Activated B cell treated with CpG ODN at 0.5 μM for 24 hours (primary cell): ENCODE measurements at places on chromosomes 3 and 15. TPM values are rescaled to one million over a fixed set of nuclear protein-coding genes. Genes with fewer than 3 reads are reported as not detected.
A peak's percentile ranks its signal among the peaks of the same experiment; 100 is the strongest.

DNA sequence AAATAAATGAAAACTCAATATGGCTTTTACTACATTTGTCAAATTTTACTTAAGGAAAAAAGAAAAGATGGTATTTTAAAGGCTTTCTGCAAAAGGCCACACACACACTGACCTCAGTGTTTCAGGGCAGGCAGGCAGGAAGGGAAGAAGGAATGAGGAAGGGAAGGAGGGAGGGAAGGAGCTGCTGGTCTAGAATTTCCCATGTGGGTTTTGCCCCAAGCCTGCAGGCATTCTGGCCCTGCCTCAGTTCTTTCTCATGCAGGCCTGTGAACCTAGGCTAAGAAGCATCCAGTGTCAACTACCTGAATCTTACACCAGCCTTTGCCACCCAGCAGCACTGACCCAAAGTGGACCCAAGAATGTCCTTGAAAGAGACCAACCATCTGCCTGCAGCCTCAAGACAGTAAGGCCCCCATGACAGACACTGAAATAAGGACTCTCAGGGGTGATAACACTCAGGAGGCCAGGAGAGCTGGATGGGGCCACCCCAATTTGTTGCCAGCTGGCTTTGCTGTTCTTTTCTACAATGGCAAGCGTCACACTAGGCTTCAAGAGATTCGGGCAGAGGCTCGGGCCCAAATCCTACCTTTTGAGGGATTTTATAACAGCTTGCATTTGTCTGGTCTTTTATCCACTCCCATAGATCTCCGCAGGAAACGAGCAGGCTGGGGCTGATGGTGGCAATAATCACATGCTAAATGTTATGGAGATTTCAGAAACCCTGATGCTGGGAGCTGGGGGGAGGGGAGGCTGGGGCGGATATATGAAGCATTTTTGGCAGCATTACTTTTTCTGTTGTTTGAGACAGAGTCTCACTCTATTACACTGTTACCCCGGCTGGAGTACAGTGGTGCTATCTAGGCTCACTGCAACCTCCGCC is 51.4 kb downstream of the XXYLT1 start:
- DNase-seq: no peak

- no peak for DNase-seq
Observed at GRCh38 chr3:11136116-11136515, 18.2 kb upstream of the HRH1 start.

DNA sequence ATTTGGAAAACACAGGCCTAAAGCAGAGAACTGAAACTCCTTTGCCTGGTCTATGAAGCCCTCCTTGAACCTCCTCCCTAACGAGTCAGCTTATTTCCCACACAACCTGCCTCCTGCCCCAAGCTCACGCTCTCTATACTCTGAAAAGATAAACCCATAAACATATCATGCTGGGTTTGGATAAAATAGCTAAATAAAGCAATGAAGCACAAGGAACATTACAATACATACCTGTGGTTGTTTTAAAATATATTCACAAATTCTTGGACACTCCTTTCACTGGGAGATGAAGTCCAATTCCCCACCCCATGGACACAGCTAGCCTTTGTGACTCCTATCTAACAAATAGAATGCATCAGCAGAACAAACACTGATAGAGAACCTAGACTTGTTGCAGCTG is 98.2 kb downstream of the PLCH1 start:
- no peak for DNase-seq

GRCh38 chr3:181581656-181582055 is 130.1 kb upstream of the SOX2 start:
- no peak for DNase-seq

- no peak for DNase-seq
Observed at GRCh38 chr3:178593786-178594185, 57.5 kb downstream of the KCNMB2 start.

- no peak for DNase-seq
Observed at GRCh38 chr3:10437995-10438901, 67.1 kb downstream of the ATP2B2 start.

Gene CGNL1
- total RNA-seq: 0.11 and 0.15 TPM in 2 replicates

GRCh38 chr3:159455741-159456181 is 532.9 kb upstream of the IL12A start:
- no peak for DNase-seq

DNA sequence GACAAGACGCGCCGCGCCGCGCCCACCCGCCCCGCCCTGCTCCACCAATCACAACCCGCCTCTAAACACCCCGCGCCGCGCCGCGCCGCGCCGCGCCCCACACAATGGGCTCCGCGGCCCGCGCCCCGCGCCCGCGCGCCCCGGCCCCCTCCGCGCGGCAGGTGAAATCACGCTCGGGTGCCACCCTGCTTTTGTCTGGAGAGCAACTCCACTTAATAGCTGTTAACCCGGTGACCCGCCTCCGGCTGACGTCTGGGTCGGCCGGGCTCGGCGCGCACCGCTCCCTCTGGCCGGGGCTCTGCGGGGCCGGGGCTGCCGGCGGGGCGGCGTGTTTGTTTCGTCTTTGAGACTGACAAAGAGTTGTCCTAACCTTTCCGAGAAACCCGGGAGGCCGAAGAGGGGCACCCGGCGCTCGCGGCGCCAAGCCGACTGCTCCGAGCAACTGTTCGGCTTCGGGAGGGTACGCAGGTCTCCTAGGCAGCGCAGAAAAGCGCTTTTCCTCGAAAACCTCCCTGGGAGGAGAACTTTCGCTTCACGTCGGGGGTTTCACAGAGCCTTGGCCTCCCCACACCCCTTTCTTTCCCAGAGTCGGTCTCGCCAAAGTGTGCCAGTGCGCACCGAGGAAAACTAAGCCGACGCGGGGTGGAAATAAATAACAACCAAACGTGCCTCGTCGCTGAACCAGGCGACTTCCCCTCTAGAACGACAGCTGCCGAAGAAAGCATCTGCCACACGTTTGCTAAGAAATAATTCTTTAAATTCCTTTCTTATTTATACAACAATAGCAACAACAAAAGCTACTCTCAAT is 518.4 kb downstream of the FOXP1 start:
- DNase-seq: peak; percentile 67

Gene IGDCC3
- not detected in 2 replicates for total RNA-seq

DNA sequence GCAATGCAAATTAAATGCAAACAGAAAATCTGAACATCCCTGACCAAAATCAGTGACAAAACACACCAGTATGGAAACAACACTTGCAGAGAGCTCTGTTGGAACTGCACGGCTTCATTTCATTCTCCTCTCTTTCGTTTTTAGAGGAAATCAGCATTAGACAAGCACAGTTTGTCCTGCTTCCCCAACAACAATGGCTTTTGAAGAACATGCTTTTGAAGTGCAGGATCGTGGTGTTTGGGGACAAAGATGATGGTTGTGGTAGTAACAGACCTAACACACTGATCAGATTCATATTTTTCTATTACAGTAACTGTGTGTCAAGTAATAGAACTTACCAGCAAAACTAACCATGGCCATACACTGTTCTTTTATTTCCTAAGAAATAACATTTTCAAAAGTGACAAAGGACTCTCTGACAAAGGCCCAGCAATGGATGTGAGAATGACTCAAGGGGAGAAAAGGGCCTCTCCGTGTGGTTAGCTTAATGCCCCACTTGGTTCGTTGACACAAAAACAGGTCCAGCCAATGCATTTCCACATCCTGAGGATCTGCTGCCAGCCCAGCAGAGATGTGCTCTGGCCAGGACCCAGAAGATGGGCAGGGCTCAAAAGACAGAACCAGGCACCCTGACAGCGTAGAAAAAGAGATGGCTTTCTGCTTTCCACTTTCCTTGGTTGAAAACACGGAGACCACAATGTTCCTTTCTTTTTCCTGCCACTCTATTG is 84.1 kb downstream of the CCNL1 start:
- DNase-seq: no peak

Gene ONECUT1
- 0.44 TPM in 1 of 2 replicates, not detected in the other for total RNA-seq

Gene CFAP91
- 8.5 and 12.9 TPM in 2 replicates for total RNA-seq

DNA sequence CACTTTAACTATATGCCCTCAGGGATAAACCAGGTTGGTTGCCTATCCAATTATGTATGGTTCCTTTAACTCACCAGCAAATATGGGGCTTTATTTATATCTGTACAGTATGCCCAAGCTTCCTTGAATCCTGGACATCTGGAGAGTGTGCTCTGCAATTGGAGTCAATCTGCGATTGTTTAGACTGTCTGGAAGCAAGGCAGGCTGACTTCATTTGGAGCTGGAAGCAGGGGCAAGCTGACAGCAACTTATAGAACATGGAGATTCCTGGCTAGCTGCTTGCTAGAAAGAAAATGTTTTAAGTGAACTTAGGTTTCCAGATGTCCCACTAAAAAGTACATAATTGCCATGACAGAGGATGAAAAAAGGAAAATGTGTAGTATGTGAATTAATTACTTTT is 63.7 kb upstream of the TPRG1 start:
- DNase-seq: no peak

GRCh38 chr3:38005076-38006020 is 14.8 kb downstream of the VILL start:
- DNase-seq: no peak

Gene SLMAP
- 45.4 and 57.1 TPM in 2 replicates for total RNA-seq

- DNase-seq: no peak
Observed at GRCh38 chr3:83934192-83935021, 1024.4 kb upstream of the CADM2 start.

Gene MAPK6
- total RNA-seq: 16.1 and 16.2 TPM in 2 replicates

DNA sequence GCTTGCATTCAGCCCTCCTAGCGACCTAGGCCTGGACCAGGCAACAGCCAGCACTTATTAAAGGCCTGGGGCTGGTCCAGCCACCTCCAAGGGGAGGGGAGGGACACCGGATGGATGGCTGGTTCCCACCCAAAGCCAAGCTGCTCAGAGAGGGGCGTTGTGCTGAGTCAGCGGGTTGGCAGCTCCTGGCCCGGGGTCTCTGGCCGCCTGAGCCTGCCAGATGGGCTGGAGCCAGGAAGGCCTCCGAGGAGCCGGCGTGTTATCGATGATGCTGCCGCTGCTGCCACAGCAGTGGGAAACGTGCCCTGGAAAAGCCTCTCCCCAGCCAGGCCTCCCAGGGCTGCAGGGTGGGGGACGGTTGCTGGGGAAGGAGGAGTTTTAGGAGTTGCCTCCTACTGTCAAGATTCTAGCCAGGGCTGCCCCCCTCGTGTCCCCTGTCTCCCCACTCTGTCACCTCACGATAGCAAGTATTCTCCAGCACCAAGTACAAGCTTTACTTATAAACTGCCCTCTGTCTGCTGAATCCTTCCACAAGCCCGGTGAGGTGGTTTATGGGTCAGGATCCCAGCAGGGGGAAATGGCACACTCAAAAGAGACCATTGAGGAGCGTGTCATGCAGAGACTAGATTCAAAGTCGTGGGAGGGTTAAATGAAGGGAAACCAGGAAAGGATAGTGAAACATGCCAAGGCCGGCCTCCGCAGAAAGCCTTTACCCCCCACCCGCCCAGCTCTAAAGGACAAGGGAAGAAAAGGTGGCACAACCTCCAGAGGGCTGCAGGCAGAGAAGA is 43.2 kb upstream of the TSEN2 start:
- no peak for DNase-seq

Gene FBXO40
- not detected in 2 replicates for total RNA-seq

DNA sequence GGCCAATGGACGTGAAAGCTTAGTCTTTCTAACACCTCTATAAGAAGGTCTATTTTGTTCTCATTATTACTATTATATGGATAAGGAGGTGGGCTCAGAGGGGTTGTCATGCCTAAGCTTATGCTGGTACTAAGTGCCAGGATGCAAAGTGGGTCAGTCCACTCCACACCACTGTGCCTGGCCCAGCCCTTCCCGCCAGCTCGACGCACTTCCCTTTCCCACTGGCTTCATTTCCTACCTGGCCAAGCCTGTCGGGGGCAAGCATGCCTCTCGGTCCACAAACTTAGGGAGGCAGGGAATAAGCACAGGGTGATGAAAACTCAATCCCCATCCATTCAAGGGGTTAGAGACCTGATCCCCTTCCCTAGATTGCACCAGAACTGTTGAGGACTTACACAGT is 5.9 kb upstream of the SYNM start:
- DNase-seq: no peak

Gene INKA1
- total RNA-seq: 9.4 and 10.0 TPM in 2 replicates

DNA sequence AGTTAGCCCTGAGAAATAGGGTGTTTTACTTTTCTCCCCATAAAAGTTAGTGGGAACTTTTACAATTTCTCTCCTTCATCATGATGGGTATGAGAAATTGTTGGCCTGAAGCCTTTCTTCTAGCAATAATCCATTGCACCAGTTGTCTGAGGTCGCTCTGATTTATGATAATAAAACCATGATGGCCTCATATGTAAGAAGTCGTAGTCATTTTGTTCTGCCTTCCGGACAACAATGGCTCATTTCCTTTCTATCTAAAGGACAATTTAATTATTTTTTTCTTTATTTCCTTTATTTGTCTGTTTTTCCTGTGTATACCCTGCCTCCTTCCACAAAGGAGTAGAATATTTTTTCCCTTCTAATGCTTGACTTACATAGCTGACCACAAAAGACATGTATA is 31.6 kb upstream of the GNB4 start:
- no peak for DNase-seq

Gene ISLR2
- not detected in 2 replicates for total RNA-seq

DNA sequence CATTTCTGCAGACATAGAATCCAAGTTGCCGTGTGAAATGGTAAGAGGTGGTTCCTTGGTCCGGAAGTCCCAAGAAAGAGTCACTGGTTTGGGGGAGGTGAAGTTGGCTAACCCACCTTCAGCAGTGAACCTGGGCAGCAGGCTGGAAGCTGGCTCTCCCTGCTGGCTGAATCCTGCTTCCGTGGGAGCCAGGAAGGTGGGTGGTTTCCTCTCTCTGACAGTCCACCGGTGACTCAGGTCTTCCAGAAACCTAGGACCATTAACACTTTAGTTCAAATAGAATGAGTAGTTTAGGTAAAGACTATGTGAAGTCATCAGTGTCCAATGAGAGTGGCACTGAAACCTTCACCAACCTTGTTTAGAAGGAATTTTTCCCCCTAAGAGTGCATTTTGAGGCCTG is 87.4 kb upstream of the CACNA2D3 start:
- DNase-seq: no peak

DNA sequence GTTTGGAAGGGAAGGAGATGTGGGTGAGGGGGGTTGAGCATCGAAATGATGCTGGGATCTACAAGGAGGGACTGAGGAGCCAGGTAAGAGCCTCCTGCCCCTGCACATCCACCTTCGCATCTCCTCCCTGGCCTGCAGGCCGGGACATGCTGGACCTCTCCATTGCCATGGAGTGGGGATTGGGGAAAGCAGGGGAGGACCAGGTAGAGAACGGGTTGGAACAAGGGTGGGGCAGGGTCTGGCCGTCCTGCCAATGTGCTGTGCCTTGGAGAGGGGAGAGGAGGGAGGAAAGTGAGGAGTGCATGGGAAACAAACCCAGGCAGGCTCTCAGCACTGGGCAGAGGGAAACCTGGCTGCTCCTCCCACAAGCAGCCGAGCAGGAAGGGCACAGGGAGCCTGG is 10.6 kb downstream of the PLA2G4B start:
- no peak for DNase-seq

DNA sequence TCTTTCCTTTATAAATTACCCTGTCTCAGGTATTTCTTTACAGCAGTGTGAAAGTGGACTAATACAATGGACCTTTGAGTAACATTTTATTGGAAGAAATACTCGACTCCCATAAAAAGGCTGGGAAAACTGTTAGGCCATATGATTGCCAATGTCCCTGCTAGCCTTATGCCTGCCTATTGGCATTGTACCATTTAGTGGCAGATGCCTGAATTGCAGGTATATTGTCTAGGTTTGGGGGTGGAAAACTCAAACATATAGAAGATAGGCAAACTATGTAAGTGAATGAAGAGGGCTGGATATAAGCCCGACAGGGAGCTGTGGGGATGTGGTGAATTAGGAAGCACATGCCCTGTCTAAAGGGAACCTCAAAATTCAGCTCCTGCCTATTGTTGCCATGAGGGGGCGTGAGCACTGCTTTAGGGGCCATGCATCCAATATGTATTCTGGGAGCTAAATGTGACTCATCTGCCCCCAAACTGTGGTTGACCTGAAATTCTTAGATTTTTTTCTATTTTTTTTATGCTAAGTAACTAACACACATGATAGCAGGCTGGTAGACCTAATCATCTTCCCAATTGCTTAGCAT is 65.2 kb upstream of the TRA2B start:
- DNase-seq: no peak
